Effector CD4-positive, alpha-beta T cell (primary cell): ENCODE measurements at places on chromosomes 3 and 15.

GRCh38 chr3:104723000-104723399, 643.7 kb upstream of the ALCAM start:
- no peak for DNase-seq

- DNase-seq, result no peak
Observed at GRCh38 chr3:24519368-24520100, 24.9 kb upstream of the THRB start.

- DNase-seq, result no peak
Observed at GRCh38 chr15:41874736-41875135, 19.1 kb downstream of the SPTBN5 start.

GRCh38 chr15:51576911-51577500, 45.6 kb downstream of the DMXL2 start:
- no peak for DNase-seq

DNA sequence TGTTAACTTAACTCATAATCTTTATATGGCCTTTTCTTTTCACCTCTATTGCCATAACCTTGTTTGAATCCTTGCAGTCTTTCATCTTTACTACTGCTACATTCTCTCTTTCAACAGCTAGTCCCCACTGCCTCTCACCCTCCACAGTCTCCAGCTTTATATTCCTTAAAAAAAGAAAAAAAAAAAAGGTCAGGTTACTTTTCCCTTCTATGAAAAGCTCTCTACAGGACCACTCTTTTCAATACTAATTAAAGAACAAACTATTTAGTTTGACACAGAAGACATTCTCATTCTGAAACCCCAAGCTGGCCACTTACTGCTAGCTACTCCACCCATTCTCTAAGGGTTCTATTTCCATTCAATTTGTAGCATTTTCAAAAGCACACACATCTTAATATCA, 25.6 kb downstream of the CADM2 start:
- DNase-seq, result no peak

- no peak for DNase-seq
Observed at GRCh38 chr3:12187448-12188327, 29.0 kb upstream of the TIMP4 start.

GRCh38 chr3:11556851-11557644, 86.7 kb downstream of the VGLL4 start:
- no peak for DNase-seq

- no peak for DNase-seq
Observed at GRCh38 chr3:134798681-134799311, 3.7 kb downstream of the EPHB1 start.

GRCh38 chr15:20645956-20646355, 104.4 kb upstream of the GOLGA6L6 start:
- DNase-seq, result no peak

DNA sequence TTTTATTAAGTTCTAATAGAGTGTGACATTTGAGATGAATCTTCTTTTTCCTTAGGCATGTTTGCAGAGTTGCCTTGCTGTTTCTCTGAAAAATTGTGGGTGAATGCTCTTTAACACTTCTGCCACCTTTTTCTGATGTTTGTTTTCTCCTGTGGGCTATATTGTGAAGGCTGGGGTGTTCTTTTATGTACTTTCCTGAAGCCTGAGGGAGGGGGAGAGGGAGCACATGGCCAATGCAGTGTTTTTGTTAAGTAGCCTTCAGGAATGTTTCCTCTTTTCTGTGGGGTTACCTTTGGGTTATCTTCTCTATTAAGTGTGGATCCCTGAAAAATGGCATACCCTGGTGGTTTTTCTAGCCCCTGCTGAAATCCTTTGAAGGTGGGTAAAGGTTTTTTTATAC, 50.2 kb downstream of the CMC1 start:
- DNase-seq, result no peak

DNA sequence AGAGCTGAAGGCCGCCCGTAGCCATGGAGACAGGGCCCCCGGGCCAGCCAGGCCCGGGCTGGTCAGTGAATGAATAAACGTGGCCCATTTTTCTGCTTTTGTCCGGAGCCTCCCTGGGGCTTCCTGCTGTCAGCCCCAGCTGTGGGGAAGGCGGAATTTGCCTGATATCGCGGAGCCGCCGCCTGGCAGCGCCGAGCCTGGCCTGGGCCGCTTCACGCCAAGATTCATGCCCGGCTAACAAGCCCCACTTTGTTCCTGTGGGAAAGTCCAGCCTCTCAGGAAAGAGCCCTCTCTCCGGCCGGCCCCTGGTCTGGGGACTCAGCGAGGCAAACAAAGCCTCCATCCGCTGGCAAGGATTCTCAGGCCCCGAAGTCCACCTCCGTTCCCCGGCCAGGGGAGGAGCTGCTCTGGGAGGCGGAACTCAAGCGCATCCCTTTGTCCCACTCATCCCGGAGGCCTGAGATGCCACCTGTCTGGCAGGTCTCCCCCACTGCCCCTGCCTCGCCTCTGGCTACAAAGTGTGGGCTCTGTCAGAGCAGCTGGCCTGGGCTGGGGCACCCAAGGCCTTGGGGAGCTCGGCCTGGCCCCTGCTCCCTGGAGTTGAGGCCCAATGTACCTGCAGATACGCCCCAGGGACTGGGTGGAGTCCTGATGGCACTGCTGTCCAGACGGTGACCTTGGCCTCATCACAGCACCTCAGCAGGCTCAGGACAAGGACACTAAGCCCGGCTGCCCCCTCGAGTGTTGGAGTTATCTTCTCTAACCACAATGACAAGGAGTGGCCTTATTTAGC, 51.6 kb upstream of the SLC6A11 start:
- DNase-seq, result no peak

DNA sequence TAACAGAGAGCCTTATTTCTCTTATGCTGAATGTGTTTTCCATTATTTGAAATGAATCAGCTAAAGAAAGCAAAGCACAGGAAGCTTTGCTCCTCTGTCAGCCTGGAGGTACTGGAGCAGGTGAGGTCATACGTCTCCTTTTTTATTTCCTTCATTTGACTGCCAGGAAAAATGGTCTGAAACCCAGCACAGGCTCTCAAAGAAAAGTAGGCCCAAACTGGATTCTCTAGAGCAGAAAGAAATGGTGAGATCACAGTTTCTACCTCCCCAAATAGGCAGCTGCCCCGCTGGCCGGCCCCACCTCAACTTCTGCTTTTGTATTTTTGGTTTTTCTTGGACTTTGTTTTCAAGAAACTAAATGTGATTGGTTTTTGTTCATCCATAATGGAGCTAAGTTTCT, 95.1 kb downstream of the RPL39L start:
- DNase-seq, result no peak

DNA sequence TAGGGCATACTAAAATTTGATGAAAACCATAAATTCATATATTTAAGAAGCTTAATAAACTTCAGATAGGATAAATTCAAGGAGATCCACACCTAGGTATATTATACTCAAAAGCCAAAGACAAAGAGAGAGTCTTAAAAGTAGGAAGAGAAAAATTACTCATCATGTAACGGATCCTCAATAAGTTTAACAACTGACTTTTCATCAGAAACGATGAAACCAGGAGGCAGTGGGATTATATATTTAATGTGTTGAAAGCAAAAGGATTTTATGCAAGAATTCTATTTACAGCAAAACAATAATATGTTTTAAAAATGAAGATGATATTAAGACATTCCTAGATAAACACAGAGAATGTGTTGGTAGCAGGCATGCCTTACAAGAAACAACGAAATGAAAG, 202.7 kb downstream of the OXSM start:
- no peak for DNase-seq

DNA sequence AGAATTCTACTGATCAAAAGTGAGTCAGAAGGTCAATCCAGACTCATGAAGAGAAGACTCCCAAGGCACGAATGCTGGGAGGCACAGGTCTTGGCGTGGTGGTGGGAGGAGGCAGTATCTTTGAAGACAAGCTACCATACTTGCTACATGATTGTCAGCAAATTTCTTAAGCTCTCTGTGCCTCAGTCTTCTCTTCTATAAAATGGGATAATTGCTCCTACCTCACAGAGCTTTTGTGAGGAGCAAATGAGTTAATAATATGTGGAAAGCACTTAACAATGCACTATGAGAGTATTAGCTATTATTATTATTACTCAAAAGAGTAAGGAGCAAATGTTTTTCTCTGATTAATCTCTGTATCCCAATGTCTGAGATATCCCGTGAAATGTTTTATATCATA, 36.2 kb downstream of the EHD4 start:
- DNase-seq, result no peak

DNA sequence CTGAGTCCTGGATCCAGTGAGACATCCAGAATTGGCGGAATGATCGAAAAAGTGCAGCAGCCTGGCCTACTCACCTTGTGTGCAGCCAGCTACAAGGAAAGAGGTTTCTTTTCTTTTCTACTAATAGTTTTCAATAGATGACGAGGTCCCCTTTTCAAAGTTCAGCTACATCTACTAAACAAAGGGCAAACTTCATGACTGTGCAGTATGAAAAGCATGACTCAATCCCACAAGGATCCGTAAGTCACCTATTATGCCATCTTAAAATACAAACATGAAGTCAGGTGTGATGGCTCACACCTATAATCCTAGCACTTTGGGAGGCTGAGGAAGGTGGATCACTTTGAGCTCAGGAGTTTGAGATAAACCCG, 16.7 kb downstream of the MIX23 start:
- no peak for DNase-seq

GRCh38 chr3:75015280-75015679, 400.8 kb upstream of the CNTN3 start:
- DNase-seq, result no peak

GRCh38 chr3:180352261-180352660, 249.7 kb upstream of the TTC14 start:
- no peak for DNase-seq

DNA sequence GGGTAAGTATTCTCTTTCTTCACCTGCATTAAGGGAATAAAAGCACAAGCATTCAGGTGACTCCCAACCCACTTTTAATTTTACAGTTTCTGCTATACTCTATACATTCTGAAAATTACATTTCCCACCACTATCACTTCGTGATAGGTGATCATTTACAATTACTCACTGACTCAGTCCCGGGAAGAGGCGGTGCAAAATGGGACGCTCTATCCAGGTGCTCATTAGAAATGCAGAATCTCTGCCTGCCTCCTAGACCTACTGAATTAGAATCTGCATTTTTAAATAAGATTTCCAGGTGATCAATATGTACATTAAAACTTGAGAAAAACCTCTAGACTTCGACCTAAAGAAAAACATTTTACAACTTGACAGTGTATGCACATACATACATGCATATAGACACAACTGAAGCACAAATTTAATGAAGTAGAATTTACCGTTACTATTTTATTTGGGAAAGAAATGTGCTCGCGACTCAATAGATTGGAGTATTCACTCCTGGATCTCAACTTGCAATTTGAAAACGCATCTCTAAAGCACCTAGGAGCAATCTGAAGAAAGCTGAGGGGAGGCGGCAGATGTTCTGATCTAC, 598 bp upstream of the TGFBR2 start:
- no peak for DNase-seq

DNA sequence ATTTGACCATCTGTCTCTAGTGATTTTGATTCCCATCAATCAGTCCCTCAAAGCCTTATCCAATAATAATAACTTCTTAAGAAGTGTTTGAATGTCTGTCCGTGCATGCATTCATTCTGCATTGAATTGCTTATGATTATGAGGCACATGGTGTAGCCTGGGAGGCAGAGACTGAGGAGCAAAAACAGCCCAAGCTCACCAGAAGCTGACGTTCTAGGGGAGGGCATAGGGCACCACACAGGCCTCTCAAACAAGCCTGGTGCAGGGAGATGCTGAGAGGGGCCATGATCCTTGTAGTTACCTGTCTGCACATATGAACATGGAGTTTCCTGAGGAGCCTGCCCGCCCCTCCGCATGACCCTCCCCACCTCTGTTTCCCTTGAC, 89.2 kb upstream of the POMGNT2 start:
- DNase-seq, result no peak

DNA sequence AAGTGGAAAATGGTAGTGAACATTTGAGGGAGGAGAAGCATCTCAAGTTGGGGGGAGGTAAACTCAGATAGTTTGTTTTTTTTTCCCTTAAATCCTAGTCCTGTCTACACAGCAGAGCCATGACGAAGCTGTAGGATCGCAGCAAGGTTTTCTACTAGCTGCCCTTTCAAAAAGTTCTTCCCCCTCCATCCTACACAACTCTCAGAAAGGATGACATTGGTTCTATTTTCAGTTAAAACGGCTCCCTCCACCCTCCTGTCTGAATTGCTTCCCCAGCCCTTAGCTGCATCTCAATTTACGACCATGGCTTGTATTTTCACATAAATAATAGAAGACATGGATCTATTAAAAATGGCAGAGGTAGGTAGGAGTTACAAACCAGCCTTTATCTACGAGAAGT, 2.2 kb downstream of the HOMER2 start:
- no peak for DNase-seq

GRCh38 chr3:2372306-2372705, 273.6 kb downstream of the CNTN4 start:
- DNase-seq, result no peak

- DNase-seq, result no peak
Observed at GRCh38 chr15:62977952-62978811, 64.4 kb upstream of the TPM1 start.

DNA sequence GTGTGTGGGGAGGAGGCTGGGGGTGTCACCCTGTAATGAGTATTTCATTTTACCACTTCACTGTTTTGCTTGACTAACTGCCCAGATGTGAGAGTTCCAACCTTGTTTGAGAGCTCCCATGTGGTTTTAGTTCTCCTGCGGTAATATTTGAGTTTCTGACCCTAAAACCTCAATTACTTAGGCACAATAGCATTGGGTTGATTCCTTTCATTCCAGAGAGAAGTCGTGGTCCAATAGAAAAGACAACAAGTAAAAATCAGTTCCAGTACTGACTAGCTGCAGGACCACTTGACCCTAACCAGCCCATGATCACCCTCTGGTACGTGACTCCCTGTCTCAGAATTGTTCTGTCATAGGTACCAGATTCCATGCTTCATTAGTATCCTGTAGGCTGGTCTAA, 630.4 kb downstream of the CADM2 start:
- DNase-seq, result no peak
